Occipital lobe (tissue), 3 donors: ENCODE measurements at places on chromosomes 2 and 18. TPM values are rescaled to one million over a fixed set of nuclear protein-coding genes. Genes with fewer than 3 reads are reported as not detected.

GRCh38 chr2:54677476-54678265 lies 45.8 kb upstream of the EML6 start:
- DNase-seq = no peak

GRCh38 chr18:34802959-34803358 lies 92.9 kb downstream of the DTNA start:
- no peak for DNase-seq

DNA sequence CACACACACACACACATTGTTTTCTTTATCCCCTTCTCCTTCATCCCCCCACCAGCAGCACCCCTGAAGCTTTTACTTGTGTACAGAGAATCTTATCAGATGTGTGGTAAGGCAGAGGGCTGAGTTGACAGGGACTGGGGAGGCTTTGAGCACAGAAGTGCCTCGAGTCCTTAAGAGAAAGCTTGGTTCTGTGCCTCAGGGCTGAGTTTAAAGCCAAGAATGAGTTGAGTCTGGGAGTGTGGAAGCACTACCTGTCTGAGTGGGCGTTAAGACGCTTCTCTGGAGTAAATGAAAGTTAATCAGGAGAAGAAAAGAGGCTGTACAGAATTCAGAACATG lies 2.7 kb downstream of the ID2 start:
- no peak for DNase-seq

Gene TACR1
- 0.47 TPM for total RNA-seq

Gene RGPD3
- total RNA-seq = 0.94 TPM
